ENCODE measurements at places on chromosomes 12 and 14. TPM values are rescaled to one million over a fixed set of nuclear protein-coding genes. Genes with fewer than 3 reads are reported as not detected.

GRCh38 chr12:132321321-132322118, 7.9 kb downstream of the GALNT9 start:
- no peak for DNase-seq
- H3K36me3 ChIP-seq, result no peaks in the 10 kb centered on the region
- no peak overlapping the region for H3K4me3 ChIP-seq

DNA sequence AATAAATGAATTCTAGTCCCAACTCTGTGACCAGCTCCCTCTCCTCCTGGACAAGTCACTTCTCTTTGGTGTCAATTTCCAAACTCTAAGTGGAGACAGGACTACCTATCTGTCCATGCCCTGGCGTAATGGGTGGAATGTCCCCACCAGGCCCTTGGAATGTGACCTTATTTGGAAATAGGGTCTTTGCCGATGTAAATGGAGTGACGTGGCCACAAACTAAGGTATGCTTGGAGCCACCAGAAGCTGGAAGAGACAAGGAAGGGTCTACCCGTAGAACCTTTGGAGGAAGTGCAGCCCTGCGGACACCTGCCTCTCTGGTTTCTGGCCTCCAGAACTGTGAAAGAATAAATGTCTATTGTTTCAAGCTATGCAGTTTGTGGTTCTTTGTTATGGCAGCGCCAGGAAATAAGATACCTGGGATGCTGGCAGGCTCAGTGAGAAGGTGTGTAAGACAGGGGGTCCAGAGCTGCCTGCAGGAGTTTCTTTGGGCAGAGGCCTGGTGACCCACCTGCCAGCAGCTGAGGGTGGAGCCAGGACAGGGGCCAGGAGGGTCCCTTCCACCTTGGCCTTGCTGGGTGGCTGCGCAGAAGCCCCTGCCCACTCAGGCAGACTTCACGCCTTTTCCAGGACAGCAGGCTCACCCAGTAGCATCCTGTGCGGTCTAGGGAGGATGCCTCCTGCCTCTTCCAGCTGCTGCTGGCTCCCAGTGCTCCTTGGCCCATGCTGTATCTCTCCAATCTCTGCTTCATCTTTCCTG, 45.8 kb downstream of the ARL6IP4 start:
- no peaks in the 10 kb centered on the region for H3K4me1 ChIP-seq
- H3K27ac ChIP-seq, result no peak overlapping the region
- no peak overlapping the region for H3K4me3 ChIP-seq
- no peaks in the 10 kb centered on the region for H3K27me3 ChIP-seq
- no peaks in the 10 kb centered on the region for H3K36me3 ChIP-seq

- no peaks in the 10 kb centered on the region for H3K27me3 ChIP-seq
- no peak overlapping the region for H3K27ac ChIP-seq
- no peaks in the 10 kb centered on the region for H3K36me3 ChIP-seq
- no peaks in the 10 kb centered on the region for H3K4me1 ChIP-seq
- DNase-seq, result no peak
- H3K4me3 ChIP-seq, result no peak overlapping the region
Measured at GRCh38 chr12:74321381-74321780, 216.3 kb upstream of the ATXN7L3B start.

Gene MIP
- total RNA-seq, result not detected

GRCh38 chr12:42370013-42370412, 44.0 kb downstream of the PPHLN1 start:
- DNase-seq, result no peak
- no peaks in the 10 kb centered on the region for H3K27me3 ChIP-seq
- H3K27ac ChIP-seq, result no peak overlapping the region

Gene RNASE4
- total RNA-seq, result 42.5 TPM

DNA sequence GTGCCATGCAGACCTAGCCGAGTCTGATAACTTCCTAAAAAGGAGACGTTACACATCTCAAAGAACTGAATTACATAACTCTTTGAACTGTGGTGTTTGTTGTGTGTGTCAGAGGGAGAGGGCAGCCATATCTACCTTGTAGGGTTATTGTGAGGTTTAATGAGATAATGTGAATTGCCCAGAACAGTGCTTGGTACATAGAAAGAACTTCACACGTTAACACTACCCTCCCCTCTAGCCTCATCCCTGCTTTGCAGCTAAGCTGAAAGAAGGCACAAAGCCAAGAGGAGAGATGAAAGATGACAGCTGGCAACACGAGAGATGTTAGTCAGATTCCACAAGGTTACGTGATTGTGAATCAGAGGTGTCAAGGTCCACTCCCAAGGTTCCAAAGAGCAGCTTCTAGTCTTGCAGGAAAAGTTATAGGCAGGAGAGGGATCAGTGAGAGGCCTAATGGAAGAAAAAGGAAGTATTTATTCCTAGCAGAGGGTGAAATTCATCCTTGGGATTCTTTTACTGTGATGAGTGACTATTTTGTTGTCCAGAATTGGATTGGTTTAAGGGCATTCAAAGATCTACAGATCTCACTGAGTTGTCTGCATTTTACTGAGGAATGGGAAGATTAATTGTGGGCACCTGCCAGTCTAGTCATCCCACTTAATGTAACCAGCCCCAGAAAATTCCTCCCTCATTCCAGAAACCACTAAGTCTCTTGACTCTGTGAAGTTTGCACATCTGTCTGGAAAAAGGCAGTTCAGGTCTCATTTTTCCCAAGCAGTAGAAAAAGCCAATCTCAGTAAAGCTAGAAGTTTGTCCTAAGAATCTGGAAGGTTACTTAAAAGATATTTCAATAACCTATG, 25.9 kb upstream of the WNK1 start:
- no peaks in the 10 kb centered on the region for H3K4me1 ChIP-seq
- no peak overlapping the region for H3K4me3 ChIP-seq
- DNase-seq, result no peak
- H3K36me3 ChIP-seq, result no peaks in the 10 kb centered on the region
- no peak overlapping the region for H3K27ac ChIP-seq

DNA sequence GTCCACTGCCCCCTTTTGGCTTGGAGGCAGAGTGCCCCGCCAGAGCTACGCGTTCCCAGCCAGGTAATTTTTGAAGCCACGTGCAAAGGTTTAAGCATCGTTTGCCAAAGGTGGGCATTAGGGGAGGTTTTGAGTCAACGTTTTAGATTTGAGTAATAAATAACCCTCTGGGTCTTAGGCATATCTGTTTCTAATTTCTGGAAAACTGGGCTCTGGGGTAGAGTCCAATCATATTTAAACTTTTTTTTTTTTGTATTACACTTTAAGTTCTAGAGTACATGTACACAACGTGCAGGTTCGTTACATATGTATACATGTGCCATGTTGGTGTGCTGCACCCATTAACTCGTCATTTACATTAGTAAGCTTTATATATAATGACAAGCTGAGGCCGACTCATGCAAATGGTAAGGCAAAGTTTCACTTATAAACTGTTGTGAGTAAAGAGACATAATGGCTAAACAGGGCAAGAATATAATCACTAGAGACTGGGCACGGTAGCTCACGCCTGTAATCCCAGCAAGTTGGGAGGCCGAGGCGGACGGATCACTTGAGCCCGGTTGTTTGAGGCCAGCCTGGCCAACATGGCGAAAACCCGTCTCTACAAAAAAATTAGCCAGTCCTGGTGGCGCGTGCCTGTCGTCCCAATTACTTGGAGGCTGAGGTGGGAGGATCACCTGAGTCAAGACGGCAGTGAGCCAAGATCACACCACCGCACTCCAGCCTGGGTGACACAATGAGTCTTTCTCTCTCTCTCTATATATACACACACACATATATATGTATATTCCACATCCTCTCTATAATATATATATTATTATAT, 491 bp upstream of the NR2C1 start:
- H3K27me3 ChIP-seq, result no peaks in the 10 kb centered on the region
- peaks cover 13% of the 10 kb centered on the region for H3K36me3 ChIP-seq

Gene HAL
- 6.2 TPM for total RNA-seq

Data from upper lobe of right lung (tissue), 1 donor.